A549 treated with Mapracorat at 1 μM for 4 hours (cell line): ENCODE measurements at places on chromosomes 3 and 15. TPM values are rescaled to one million over a fixed set of nuclear protein-coding genes. Genes with fewer than 3 reads are reported as not detected.

The GPR149 gene
- total RNA-seq: not detected in 5 replicates

The TMEM207 gene
- not detected in 5 replicates for total RNA-seq

The TMC3 gene
- total RNA-seq: not detected in 5 replicates

The WDR93 gene
- 0.07 to 0.25 TPM (median 0.19 TPM) in 5 replicates for total RNA-seq

The TICRR gene
- total RNA-seq: 10.9 to 13.5 TPM (median 12.0 TPM) in 5 replicates

The SLC22A14 gene
- 0.06 to 0.07 TPM (median 0.07 TPM) in 3 of 5 replicates, not detected in the others for total RNA-seq

The RPL39L gene
- 48.7 to 53.7 TPM (median 51.6 TPM) in 5 replicates for total RNA-seq

The PLSCR2 gene
- total RNA-seq: not detected in 5 replicates

The FAM81A gene
- 9.5 to 15.5 TPM (median 11.5 TPM) in 5 replicates for total RNA-seq

The LIPH gene
- total RNA-seq: 4.9 to 5.9 TPM (median 5.5 TPM) in 5 replicates
